D341Med (cell line): ENCODE measurements at places on chromosomes 16 and 17.

GRCh38 chr16:81621496-81621895 is 157.6 kb upstream of the PLCG2 start:
- no peak for DNase-seq

GRCh38 chr17:40355804-40356758 is 8.5 kb downstream of the GJD3 start:
- no peak for DNase-seq

DNA sequence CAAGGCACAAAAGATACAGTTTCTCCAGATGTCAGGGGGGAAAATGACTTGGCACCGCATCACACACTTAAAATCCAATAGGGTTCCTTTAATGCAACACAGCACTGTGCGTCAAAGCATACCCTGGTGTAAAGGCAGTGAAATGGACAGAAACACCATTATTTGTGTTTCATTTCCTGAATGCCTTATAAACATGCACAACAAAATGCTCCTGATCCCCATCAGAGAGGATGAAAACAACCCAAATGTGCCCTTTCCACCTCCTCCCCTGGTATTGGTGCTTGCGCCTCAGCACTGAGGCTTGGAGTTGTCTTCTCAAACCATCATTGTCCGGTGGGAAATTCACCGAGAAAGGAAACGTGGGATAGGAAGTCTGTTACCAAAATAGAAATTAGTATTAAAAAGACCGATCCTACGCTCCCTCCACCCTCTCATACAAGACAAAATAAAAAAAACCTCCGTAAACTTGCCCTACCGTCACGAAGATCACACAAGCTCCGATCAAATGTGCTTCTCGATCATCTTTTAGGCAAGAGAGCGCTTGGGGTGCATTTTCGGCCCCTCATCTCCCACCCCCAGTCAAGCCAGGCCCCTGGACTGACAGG is 722 bp downstream of the CDC27 start:
- no peak for DNase-seq

DNA sequence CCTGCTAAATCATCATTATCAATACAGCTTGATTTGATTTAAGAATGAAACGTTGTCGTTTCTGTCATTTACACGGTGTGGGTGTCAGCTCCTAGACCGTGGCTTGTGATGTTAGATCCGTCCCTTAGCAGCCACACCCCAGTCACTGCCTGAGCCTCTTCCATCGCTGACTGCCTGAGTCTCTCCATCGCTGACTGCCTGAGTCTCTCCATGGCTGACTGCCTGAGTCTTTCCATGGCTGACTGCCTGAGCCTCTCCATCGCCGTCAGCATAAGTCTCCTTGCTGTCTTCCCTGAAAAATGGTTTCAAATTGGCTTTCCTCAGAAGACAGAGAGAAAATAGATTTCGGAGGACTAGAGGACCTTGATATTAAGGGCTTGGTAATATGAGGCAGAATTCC is 53.8 kb upstream of the CMIP start:
- DNase-seq, result no peak

DNA sequence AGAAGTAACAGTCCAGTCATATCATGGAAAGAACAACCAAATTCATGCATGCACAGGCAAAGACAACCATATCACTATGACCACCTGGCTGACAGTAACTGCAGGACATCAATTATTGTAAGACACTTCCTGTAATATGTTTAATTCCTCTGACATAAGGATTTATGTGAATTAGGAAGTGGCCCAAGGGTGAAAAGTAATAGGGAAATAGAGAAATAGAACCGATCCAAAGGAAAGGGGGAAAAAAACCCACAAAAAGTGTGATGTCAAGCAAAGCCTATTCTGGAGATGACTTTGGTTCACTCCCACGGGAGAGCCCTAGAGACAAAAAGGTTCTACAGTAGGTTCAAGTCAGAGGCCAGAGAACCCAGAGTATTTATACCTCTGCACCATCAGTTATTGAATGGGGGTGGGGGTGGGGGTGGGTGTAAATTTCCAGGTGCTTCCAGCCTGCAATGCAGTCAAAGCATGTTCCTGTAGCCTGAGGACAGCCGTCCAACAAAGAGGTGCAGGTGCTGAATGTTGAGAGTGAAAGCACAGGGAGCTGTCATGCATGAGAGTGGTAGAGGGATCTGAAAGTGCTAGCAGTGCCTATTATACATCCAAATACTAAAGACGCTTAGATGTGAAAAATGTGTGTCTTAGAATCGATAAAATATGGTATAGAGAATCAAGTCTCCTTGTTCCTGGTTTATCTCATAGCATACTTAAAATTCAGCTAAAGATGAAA is 95.6 kb upstream of the HLF start:
- no peak for DNase-seq

DNA sequence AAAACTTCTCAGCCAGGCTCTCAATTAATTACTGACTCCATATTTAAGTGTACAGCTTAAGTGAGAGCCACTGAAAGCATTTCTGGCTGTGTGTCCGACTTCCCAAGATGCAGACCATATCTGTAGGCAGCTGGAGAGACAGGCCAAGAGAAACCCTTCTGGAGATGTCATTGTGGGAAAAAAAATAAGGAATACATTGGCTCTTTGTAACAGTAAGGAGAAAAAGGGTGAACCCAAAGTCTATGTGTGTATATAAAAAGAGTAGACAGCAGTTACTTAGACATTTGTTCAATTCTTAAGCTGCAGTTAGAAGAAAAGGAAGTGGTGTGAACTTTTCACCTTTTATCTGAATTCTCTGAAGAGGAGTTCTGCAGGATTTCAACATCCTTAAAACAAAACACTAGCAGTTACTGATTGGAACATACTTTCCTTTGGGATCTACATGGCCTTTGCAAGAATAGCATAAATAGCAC is 21.7 kb downstream of the FAM117A start:
- no peak for DNase-seq

DNA sequence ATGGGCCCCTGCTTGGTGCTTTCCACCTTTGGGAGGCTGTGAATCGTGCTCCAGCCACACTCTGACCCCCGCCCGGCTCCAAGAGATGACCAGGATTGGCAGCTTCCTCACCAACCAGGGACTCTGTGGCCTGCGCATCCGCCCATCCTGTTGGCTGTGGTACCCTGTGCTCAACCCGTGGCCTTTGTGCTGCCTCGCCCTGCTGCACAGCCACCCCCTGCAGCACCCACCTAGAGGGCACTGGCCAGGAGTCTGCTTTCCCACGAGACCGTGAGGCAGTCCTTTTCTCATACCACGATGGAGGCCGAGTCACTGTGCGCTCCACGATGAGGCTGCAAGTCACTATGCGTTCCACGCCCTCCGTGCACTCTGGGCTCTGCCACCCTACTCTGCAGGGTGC is 19.4 kb downstream of the NME3 start:
- no peak for DNase-seq

DNA sequence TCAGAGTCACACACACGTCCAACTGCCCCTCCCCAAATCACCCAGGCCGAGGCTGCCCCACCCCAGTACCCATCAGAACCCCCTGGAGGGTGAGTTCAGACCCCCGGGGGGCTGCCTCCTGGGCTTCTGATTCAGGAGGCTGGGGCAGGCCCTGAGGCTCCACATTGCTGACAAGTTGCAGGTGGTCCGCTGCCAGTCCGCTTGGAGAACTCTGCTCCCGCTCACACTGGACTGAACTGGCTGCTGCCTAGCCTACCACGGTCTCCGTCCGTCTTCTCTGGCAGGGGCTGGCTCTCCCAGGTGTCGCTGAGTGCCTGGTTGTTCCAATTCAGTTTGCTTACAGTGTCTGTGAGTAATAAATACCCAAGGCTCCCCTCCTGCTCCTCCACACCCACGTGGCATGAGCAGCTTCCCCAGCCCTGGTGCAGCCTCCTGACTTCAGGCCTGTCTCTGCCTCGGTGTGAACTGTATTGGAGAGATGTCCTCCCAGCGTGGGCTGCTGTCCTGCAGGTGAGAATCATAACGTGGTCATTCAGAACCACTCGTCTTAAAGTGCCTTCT is 163.4 kb downstream of the LAT start:
- no peak for DNase-seq

- DNase-seq, result no peak
Observed at GRCh38 chr16:22673421-22673831, 140.5 kb upstream of the HS3ST2 start.

GRCh38 chr16:10547708-10548107 is 32.7 kb downstream of the EMP2 start:
- no peak for DNase-seq

GRCh38 chr16:30472328-30472942 is at the start of gene ITGAL:
Gene ITGAL, plus strand, starts transcription at chr16:30472742. Its CDS starts 96 bp downstream, at chr16:30472838.
- no peak for DNase-seq

- no peak for DNase-seq
Observed at GRCh38 chr16:57140931-57141668, 44.7 kb downstream of the PSME3IP1 start.

DNA sequence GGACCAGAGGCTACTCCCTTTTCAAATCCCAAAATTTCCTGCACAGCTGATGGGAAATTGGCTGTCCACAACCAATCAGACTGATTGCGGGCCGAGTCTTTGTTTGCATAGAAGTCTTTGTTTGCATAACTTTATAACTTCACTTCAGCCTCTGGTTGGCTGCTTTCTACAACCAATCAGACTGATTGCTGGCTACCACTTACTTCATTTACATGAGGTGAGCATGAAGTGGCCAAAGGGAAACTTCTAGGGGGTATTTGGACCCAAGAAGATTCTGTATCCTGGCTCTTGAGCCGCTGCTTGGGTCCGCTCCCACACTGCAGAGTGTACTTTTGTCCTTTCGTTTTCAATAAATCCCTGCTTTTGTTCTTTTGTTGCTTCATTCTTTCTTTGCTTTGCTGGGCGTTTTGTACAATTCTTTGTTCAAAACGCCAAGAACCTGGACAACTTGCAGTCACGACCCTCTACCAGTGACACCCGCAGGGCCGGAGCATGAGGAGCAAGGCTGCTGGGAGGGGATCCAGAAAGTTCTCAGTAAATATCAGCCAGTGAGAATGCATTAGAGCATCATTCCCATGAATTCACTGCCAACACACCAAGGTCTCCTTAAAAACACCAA is 67.5 kb downstream of the IQCK start:
- DNase-seq, result no peak

DNA sequence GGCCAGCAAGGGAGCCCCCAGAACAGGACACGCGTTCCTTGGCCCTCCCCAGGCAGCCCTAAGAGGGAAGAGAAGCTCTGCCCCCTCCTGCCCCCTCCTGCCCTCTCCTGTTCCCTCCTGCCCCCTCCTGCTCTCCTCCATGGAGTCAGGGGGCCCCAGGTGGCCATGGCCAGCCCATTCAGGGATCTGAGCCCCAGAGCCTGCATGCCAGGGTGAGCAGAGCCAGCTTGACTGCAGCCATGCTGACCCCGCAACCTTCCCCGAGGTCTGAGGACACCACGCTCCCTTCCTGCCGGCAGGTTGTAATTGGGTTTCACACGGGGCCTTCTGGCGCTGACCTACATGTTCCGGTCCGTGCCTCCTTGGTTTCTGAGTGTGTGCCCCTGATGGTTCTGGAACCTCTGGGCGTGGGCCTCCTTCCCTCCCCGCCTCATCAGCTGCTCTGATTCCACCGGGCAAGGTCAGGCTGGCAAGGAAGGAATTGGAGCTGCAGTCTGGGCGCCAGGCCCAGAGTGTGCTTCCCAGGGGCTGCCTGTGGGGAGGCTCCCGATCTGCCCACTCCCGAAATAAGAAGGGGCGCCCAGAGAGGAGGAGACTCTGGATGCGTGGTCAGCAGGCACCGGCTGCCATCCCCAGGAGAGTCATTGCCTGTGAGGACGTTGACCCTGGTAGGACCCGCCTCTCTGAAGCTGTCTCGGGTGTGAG is 23.7 kb upstream of the NPTX1 start:
- DNase-seq, result no peak

DNA sequence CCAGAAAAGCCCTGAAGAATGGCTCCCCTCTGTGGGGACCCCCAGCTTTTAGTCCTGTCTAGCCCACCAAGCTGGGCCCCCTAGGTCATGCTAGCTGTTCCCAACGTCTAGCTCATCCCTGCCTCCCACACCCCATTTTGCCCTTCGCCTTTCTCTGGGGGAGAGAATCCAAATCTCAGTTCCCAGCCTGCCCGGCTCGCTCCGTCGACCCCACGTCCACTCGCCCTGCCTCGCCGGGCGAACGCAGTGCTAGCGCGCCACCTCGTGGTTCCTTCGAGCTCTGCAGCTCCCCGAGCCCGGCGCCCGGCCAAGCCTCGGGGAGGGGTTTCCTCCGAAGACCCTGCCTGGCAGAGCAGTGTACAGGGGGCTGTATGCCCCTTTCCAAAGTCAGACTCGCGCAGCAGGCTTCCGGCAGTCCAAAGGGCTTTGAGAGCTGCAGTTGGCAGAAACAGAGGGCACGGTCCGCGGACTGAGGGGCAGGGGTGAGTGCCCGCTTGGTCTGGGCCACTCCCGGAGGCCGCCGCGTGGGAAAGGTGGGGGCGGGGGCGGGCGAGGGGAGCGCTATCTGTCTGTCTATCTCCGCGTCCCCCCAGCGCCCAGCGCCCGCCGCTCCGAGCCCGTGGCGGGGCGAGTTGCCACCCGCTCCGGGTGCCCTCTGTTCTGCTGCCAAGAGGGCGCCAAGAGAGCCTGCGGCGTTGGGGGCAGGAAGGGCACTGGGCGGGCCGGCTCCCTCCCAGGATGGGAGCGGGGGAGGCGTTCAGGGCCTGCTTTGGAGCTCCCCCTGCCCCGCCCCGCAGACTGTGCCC is 1.7 kb upstream of the DLX3 start:
- DNase-seq, result peak; percentile 94
